Stimulated activated CD4-positive, alpha-beta T cell treated with anti-CD3 and anti-CD28 coated beads, Interleukin-15, amount 100 ng/mL, for 1 hour (primary cell): ENCODE measurements at places on chromosomes 16 and 17.

DNA sequence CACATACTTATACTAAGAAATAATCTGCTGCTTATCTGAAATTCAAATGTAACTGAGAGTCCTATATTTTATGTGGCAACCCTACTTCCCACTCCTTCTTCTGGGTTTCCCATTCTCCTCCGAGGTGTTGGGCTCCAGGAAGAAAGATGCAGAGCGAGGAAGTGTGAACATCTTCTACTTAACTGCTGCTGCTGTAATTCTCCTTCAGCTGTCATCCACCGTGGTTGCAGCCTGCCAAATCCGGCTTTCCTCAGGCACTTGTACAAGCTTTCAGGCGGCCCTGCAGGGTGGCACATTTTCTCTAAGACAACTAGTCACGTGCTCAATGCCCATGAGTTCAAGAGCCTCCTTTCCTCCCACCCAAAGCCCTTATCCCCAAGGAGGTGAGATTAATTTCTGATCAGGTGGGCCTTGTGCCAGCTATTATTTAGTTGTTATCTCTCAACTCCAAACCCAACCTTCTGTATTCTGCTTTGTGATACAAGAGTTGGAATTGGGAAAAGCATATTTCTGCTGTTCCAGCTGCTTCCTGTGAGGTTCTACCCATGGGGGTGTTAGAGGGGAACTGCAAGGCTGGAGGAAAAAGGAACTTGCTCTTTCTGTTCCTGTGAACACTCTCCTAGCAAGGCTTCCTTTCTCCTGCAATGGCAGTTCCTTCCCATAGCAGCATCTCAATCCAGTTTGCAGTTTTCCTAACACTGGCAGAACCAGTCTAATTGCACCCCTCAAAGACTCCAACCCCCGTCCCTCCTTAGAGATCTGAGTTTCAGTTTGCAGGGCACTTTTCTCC lies 67.6 kb upstream of the RBBP6 start:
- DNase-seq, result no peak

DNA sequence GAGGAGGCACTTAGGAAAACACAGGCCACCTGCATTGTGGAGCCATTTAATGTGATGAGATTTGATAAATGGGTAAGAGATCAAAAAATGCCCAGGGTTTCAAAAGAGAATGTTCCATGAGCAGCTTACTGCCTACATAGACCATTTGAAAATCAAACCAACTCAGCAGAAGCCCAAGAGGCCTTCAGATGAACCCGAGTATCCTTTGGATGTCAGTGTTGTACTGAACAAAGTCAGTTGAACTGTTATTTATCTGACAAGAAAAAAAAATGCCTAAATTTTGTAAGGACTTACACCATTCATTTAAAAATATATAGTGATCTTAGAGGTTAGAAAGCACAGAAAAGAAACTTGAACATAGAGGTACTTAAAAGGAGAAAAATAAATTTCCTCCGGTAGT lies 381.7 kb downstream of the ZFHX3 start:
- no peak for DNase-seq

GRCh38 chr16:86064431-86065250 lies 165.7 kb downstream of the IRF8 start:
- DNase-seq, result no peak

DNA sequence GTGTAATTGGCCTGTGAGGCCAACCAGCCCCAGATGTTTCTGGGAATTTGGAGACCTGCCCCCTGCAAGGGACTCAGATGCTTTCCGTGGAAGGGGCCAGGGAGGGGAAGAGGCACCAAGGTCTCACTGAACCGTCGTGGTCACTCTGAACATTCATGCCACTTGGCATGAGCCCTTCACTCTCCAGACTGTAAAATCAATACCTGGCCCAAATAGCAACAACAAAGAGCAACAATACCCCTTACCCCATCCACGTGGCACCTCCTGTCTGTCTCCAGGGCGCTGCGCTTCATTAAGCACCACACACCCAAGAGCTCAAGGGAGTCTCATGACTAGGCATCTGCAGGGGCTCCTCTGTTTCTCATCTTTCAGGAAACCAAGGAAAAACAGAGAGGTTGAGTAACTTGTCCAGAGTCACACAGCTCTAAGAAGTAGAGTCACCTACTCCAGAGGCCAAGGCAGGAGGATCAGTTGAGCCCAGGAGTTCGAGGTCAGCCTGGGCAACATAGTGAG lies 52.8 kb downstream of the SOCS1 start:
- DNase-seq, result no peak

GRCh38 chr17:1693339-1693738 lies 8.7 kb upstream of the PRPF8 start:
- DNase-seq, result no peak

DNA sequence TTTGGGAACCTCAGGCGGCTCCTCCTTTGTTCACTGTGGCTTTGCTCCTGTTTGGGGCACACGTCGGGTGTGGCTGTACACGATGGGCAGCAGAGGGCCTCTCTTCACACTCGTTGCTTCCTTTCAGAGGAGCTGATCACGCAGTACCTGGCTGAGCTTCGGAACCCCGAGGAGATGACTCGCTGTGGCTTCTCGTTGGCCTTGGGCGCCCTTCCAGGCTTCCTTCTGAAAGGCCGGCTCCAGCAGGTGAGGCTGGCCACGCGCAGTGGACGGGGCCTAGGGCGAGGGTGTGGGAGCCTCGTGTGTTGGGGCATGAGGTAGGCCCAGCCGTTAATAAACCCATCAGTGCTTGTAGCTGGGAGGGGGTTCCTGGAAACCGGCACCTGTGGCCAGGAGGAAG lies 85.0 kb upstream of the ZNF750 start:
- no peak for DNase-seq

GRCh38 chr17:81807210-81807719 lies 3.3 kb downstream of the GCGR start:
- DNase-seq, result no peak
